Smooth muscle cell of the coronary artery (primary cell): ENCODE measurements at places on chromosomes 2 and 18. TPM values are rescaled to one million over a fixed set of nuclear protein-coding genes. Genes with fewer than 3 reads are reported as not detected.

Gene CCDC148
- 0.35 and 0.38 TPM in 2 replicates for total RNA-seq

Gene IL36G
- not detected in 2 replicates for total RNA-seq

Gene KCNIP3
- total RNA-seq, result 0.53 and 2.9 TPM in 2 replicates

Gene EGR4
- total RNA-seq, result not detected in 2 replicates
